ENCODE measurements at places on chromosomes 1 and 21. TPM values are rescaled to one million over a fixed set of nuclear protein-coding genes. Genes with fewer than 3 reads are reported as not detected.

DNA sequence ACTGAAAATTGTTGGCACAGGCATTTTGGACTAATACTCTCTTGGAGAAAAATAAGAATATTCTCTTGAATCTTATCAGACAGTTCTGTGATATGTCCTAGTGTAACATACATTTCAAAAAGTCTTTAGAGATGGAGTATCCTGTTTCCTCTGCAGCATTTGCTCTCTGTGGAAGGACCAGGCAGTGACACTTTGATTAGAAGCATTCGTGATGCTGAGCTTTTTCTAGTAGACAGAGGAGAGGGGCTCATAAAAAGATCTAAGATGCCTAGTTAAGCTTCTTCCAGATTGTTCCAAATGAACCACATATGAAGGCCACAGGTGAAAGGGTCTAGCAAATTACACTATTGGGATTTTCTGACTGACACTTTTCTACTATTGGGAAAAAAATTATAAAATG lies 120.3 kb downstream of the C1orf21 start:
- no peak for ATAC-seq

GRCh38 chr1:9068981-9069325 lies 482 bp downstream of the SLC2A5 start:
- ATAC-seq, result peak; percentile 13

DNA sequence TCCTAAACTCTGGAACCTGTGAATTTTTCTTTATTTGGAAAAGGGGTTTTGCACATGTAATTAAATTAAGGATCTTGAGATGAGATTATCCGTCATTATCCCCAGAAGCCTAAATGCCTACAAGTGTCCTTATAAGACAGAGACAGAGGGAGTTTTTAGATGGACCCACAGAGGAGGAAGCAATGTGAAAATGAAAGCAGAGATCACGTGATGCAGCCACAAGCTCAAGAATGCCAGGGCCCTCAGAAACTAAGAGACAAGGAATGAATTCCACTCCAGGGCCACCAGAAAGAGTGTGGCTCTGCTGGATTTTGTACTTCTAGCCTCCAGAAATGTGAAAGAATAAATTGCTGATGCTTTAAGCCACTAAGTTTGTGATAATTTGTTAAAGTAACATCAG lies 183.6 kb upstream of the UBE2U start:
- no peak for ATAC-seq

DNA sequence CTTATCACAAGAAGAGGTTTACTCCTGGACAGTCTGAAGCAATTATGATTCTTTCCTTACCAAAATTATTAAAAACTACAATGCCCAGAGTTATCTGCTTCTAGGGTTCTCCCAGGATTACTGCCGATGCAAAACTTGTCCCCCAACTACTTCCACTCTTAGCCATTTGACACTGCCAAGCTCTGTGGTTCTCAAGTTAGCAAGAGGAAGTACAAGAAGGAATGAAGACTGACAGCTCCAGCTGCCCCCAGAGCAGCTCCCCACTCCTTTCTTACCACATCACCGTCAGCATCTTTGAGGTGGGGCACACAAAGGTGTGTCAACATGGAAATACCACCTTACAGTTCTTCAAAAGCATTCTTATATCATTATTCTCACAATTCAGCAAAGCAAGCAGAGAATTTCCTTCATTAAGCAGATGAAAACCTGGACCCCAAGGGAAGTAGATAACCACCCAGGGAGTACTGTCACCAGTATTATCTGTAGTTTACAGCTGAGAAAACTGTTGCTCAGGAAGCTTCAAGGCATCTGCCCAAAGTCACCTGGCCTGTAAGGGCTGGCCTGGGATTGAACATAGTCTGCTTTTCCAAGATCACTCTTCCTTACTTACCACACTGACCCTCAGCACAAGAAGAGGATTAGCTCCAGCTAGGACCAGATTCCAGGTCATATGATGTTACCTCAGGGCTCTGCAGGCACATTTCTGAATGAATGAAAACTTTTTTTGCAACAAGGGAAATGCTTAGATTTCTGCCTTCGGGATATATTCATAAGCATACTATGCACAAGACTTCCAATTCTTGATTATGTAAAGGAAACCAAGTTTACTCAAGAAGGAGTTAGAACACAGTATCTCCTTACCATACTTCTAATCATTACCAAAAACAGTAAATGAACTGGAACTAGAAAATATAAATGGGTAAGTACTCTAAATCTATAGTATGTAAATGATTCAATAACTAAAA lies 9.3 kb downstream of the PSMG1 start:
- no peak for ATAC-seq

DNA sequence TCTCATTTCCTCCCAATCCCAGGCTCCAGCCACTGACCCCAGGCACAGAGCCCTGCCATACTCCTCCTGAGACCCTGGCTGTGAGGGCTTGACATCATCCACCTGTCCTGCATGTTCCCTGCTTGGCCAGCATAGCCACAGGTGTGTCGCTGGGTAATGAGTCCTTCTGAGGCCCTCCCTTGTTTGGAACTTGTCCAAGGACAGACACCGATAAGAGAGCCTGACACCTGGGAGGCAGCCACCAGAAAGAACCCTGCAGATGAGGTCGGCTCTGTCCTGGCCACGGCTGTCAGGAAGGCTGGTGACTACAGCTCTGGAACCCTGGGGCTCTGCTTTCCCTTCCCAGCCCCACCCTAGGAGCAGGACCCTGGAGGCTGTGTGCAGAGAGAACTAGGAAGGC lies 34.6 kb downstream of the TMEM63A start:
- ATAC-seq, result no peak

DNA sequence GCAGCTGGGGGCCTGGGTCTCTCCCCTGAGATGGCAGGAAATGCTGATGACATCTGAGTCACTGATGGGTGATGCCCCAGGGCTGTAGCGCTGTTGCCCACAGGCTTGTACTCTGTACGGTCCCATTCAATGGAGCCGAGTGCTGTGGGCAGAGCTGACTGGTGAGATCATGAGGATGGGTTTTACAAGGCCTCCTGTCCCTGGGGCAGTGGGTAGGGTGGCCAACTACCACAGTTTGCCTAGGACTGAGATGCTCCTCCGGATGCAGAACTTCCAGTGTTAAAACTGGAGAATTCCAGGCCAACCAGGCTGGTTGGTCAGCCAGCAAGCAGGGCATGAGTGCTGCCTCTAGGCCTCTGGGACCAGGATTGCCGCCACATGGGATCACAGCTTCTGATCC lies 9.2 kb downstream of the PHLDA3 start:
- no peak for ATAC-seq

- ATAC-seq, result no peak
Measured at GRCh38 chr21:35375115-35375514, 326.0 kb upstream of the RUNX1 start.

DNA sequence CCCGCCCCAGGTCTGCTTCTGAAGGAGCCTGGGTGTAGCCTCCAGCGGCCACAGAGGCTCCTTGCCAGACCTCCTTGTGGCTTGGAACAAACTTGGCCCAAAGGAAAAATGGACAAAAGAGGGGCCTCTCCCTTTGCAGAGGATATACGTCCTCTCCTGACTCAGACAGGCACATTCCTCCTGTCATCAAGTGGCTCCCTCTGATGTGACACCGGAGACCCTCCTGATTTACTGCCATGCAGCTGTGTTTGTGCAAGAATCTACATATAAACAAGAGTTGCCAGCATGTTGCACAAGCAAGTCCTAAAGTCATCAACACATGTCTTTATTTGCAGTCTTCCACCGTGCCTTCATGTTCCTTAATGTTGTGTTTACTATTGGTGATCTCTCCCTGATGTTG lies 54.1 kb upstream of the F3 start:
- no peak for ATAC-seq

DNA sequence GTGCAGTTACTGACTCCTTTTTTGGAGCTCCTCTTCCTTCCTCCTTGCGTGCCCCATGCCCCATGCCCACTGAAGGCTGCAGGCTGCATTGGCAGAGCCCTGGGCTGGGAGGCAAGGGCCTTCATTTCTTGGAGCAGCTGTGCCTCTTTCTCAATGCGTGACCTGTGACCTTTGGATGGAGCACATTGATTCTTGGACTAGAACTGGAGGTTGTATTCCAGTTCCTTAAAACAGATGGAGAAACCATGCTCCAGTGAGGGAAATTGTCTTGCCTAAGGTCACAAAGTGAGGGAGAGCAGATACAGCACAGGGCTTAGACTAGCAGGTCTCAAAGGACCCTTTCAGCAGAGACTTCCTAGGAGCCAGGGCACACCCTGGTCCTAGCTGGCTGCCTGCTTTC lies 9.0 kb downstream of the TMEM269 start:
- ATAC-seq, result no peak

- ATAC-seq, result no peak
Measured at GRCh38 chr1:185696422-185697150, 37.6 kb upstream of the HMCN1 start.

- ATAC-seq, result peak; percentile 73
Measured at GRCh38 chr1:154479764-154480421, 22.1 kb upstream of the TDRD10 start.

GRCh38 chr1:164823486-164824279 lies 264.7 kb downstream of the PBX1 start:
- no peak for ATAC-seq

DNA sequence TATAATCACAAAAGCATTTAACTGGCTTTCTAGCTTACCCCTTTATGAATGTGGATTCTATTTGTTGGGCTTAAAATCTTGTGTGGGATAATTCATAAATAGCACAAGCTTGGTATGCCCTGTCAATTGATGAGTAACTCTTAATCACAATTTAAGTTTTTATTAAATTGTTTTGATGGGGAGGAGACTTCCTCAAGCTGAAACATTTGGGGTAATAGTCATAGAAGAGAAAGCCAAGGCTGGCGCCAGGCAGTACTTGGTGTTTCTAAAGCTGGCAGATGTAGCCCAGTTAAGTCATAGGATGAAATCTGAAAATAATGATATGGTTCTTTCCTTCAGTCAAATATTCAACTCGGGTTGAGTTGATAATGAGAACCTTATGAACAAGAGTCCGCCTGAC lies 167.2 kb downstream of the FMN2 start:
- ATAC-seq, result no peak

- ATAC-seq, result no peak
Measured at GRCh38 chr1:87231703-87232367, 96.8 kb upstream of the LMO4 start.

DNA sequence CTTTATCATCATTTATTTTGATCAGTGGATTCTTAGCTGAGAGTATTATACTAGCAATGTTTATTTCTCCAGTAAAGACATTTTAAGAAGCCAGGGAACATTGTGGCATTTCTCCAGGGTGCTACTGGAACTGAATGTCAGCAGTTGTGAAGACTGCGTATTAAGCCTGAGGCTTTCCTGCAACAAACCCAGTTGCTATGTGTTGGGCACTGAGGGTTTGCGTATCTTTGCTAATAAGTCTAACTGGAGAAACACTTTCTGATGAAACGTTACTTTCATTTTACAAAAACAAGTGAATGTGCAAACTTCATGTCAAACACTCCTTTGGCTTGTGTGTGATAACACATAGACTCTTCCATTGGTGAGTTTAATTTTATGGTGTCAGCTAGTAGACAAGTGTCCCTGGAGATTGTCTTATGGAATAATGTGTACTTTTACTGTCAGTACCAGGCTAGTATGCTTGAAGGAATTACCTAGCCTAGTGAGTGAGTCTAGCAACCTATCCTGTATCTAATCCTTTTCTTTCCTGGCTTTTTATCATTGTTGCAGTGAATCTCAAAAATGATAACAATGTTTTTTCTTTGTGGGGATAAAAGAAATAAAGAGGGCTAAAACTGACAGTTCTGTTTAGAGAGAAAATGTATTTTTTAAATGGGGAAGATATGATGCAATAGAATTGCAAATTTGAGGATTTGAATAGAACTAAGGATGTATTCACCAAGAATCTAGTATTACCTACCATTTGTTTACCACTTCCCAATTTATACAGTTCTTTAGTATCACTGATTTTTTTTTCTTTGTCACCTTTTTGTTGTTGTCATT lies 70.1 kb downstream of the MTR start:
- ATAC-seq, result no peak

GRCh38 chr1:77541162-77541545 lies 141.3 kb downstream of the ZZZ3 start:
- ATAC-seq, result no peak

DNA sequence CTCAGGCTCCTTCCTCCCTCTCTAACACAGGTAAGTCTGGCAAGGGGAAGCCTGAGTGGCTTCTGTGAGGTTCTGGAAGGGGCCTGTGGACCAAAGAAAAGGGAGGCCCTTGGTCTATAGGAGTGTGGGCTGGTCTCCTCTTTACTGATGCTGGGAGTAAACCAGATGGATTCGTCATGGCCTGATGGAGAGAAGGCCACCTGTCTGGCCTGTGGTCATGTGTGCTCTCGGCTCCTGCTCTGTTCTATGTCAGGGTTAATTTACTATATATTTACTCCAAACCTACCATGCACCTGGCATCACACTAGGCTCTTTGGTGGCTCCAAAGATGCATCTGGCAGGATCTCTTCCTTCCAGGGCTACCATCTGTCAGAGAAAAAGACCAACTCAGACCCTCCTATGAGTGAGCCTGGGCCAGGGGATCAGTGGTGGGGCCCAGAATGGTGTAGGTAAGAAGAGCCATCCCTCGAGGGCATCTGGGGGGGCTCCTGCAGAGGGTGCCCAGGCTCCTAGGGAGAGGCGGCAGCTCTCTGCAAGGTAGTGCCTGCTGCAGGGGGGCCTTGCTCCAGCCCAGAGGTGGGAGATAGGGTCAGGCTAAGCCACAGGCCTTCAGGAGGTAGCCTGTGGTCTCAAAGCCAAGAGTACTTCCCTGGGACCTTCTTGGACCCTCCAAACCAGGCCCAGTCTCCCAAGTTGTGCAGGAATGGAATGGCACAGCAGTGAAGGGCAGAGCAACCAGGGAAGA lies 68.2 kb upstream of the SELENON start:
- no peak for ATAC-seq

DNA sequence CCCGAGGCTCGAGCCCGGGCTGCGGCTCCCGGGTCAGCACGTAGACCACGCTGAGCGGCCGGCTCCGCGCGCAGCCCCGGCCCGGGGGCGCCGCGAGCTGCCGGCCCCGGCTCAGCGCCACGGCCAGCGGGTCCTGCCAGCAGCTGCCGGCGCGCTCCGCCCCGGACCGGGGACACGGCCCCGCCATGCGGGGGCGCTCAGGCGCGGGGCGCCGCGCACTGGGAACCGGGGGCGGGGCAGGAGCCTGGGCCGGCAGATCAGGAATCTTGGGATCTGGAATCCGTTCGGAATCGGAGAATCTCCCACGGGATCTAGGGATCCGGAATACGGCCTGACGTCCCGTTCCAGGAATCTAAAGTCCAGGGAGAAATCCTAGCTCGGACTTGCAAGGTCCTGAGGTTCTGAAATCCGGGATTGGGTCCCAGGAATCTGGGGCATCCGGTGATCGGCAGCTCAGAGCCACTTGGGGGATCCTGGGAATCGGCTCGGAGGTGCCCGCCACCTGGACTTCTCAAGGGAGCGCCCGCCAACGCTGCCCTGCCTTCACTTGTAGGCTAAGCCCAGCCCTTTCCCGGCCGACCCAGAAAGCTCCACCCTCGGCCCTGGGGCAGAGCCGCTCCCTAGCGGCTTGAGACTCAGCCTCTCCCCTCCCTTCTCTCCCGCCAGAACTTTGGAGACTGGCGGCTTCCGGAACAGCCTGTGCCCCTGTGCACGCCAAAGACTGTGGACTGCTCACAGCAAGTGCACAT lies at the start of gene MAP3K6:
Gene MAP3K6 (minus strand): TSS at position 551 of the 749 bp plus-strand sequence. CDS start 364 bp downstream, at position 187.
- ATAC-seq, result peak; percentile 74

CFHR2 gene
- total RNA-seq, result not detected

DNM3 gene
- 1.6 TPM for total RNA-seq

S100A9 gene
- total RNA-seq, result 34,355 TPM

LCE1A gene
- not detected for total RNA-seq

SYTL1 gene
- 113 TPM for total RNA-seq

KRTAP21-2 gene
- not detected for total RNA-seq

Data from esophagus mucosa (tissue), 1 donor.